ENCODE measurements at places on chromosomes 7 and 10.

GRCh38 chr7:38187794-38188440 is 9.9 kb downstream of the STARD3NL start:
- DNase-seq, result no peak

- DNase-seq, result no peak
Measured at GRCh38 chr7:95957510-95957909, 185.2 kb downstream of the DYNC1I1 start.

DNA sequence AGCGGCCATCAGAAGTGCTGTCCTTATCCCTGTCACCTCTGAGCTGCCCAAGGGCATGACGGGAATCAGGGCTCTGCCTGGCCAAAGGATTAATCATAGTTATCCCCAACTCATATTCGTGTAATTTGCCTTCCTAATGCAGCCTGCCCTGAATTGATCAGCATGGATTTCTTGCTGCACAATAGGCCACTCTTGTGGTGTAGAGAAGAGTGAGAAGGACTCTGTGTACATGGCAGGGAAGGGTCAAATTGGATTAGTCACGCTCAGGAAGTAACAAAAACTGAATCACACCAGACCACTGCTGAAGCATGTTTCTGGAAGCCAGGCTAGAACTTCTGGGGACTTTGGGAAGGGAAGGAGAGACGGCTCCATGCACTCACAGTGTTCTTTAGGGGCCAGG is 227.0 kb downstream of the BUB3 start:
- DNase-seq, result no peak

DNA sequence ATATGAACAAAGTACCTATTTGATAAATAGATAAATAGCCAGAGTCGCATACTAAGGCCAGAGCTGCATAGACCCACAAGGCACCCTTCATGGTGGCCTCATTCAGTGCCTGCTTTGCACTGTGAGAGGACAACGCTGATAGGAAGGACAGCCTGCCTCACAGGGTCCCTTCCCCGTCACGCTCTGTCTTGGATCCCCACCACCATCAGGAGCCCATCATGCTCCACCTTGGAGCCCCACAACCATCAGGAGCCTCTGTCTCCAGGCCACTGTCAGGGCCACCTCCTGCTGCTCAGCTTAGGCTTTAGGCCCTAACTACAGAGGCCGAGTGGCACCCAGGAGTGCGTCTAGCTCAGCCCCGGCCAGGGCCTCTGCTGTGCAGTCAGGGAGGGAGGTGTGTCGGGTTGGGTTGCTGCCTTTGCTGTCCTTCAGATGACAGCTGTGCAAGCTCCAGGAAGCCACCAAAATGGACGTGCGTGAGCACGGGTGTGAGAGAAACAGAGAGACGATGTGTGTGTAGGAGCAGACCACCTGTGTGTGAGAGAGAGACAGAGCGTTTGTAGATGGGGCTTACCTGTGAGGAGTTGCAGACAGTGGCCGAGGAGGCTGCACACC is 516.9 kb downstream of the GLRX3 start:
- DNase-seq, result no peak

GRCh38 chr7:156429514-156429913 is 211.1 kb upstream of the RNF32 start:
- no peak for DNase-seq

- DNase-seq, result no peak
Measured at GRCh38 chr10:86388119-86388704, 21.6 kb upstream of the GRID1 start.

- peak; percentile 92 for DNase-seq
Measured at GRCh38 chr7:157386979-157387800, 50.4 kb downstream of the DNAJB6 start.

- DNase-seq, result peak; percentile 36
Measured at GRCh38 chr10:108424656-108425055, 1260.2 kb upstream of the SORCS1 start.

- no peak for DNase-seq
Measured at GRCh38 chr7:51455513-51455912, 138.9 kb upstream of the COBL start.

DNA sequence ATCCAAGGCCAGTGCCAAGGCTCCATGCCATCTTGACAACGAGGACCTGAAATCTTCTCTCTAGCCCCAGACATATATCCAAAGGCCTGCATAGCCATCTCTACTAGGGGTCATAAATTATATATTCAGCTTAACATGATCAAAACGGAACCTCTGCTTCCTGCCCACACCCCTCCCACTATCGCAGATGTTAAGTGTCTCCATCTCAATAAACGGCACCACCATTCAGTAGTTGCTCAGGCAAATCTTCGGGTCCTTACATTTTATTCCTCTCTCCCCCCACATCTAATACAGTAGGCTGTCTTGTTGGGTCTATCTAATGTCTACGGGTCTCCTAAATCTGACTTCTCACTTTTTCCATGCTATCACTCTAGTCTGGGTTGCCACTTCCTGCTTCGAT is 201.1 kb upstream of the PLXNA4 start:
- DNase-seq, result no peak

DNA sequence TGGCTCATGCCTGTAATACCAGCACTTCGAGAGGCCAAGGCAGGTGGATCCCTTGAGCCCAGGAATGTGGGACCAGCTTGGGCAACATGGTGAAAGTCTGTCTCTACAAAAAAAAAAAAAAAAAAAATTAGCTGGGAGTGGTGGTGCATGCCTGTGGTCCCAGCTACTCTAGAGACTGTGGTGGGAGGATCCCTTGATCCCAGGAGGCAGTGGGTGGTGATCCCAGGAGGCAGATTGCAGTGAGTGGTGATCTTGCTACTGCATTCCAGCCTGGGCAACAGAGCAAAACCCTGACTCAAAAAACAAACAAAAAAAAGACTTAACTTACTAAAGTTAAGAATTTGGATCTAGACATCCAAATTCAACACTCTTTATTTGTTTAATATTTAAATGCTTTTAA is 10.2 kb upstream of the ADO start:
- DNase-seq, result no peak

GRCh38 chr10:368579-369220 is 233.4 kb downstream of the ZMYND11 start:
- no peak for DNase-seq

- DNase-seq, result no peak
Measured at GRCh38 chr10:7857262-7857661, 39.0 kb downstream of the TAF3 start.

DNA sequence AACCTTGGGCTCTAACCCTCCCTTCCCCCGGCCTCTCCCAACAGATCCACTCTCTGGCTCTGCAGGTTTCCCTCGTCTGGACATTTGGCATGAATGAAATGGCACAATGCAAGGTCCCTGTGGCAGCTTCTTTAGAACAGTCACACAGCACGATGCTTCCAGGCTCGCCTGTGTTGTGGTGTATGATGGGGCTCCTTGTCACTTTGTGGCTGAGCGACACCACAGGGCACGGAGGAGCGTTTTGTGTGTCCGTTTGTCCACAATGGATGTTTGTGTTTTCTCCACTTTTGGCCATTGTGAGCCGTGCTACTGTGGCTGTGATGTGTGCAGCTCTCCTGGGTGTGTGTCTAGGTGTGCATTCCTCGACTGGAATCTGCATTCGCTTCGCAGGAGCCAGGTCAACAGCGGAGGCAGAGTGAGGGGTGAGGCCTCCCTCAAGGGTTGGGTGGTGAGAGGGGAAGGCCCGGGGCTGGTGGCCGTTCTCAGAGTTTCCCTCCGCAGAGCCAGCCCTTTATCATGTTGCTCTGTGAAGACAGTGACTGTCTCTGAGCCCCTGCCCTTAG is 22.3 kb upstream of the SHH start:
- DNase-seq, result no peak

GRCh38 chr7:20233362-20233761 is 16.2 kb upstream of the MACC1 start:
- no peak for DNase-seq

DNA sequence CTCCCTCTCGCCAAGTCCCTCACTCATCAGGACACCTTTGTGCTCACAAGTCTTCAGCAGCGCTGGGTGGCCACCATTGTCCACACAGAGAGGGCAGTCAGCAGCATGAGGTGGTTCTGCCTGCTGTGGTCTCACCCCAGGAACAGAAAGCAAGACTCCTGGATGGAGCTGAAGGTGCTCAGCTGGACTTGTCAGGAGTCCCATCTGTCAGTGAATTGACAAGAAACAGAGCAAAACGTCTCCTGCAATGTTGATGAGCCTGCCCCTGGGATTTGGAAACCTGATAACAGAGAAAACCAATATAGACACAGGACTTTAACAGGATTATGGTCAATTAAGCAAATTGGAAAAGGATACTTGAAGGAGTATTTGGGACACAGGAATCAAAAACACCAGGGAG is 122.2 kb upstream of the PRSS58 start:
- no peak for DNase-seq

GRCh38 chr10:36597756-36598320 is 527.6 kb upstream of the ANKRD30A start:
- DNase-seq, result no peak

- no peak for DNase-seq
Measured at GRCh38 chr7:6460303-6460702, 12.5 kb upstream of the DAGLB start.

GRCh38 chr7:50556247-50556991 is 8.8 kb downstream of the DDC start:
- peak; percentile 40 for DNase-seq

- no peak for DNase-seq
Measured at GRCh38 chr10:97723001-97723400, 9.5 kb downstream of the MARVELD1 start.

DNA sequence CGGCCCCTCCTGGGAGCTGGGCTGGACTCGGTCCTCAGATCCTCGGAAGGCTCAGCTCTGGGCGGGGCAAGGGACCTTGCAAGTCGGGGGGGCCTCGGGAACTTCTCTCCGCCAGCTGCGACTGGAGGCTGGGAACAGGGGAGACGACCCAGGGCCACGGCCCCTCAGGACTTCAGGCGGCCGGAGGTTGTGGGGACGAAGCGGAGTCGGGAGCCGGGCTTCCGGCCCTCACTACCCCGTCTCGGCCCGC is 2.6 kb downstream of the ADIRF start:
- DNase-seq, result no peak

DNA sequence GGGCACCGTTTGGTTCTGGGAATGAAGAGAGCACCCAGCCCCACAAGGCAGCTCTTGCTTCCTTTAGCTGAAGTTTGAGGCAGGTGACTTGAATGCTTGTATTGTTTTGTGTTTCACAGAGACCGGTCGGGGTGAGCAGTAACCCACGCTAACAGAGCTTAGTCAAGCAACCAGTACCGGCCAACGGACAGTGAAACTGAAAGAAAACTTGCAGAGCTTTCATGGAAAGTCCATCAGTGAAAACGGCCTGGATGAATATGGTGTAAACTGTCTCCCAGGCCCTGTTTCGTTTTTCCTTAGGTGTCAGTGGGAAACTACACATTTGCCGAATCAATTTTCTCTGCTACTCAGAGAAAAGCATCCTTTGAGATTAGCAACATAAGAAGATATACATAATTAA is 101.1 kb downstream of the LYZL1 start:
- DNase-seq, result peak; percentile 36

- DNase-seq, result no peak
Measured at GRCh38 chr7:20290505-20291111, 40.1 kb upstream of the ITGB8 start.

DNA sequence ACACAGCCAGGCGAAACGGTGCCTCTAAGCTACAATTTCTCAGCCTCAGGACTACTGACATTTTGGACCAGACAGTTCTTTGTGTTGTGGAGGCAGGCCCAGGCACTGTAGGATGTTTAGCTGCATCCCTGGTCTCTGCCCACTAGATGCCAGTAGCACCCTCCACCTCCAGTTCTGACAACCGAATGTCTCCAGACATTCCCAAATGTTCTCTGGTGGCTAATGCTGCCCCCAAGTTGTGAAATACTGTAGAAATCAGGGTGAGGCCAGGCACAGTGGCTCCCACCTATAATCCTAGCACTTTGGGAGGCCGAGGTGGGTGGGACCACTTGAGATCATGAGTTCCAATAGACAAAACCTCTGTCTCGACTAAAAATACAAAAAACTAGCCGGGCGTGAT is 18.2 kb downstream of the HNRNPF start:
- DNase-seq, result peak; percentile 77

GRCh38 chr7:82559193-82559805 is 115.7 kb upstream of the CACNA2D1 start:
- DNase-seq, result no peak

DNA sequence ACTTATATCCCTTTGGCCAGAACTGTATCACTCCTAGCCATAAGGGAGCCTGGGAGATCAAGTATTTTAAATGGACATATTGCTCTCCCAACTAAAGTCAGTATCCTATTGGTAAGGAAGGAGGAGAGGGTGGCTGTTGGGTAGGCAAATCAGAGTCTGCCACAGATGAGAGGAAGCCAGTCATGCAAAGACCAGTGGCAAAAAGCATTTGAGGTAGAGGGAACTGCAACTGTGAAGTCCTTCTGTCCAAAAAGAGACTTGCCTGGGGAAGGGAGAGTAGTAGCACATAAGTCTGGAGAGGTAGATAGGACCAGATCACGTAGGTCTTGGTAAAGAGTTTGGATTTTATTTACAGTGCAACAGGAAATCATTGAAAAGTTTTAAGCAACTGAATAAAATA is 8.8 kb upstream of the CCNJ start:
- DNase-seq, result no peak

DNA sequence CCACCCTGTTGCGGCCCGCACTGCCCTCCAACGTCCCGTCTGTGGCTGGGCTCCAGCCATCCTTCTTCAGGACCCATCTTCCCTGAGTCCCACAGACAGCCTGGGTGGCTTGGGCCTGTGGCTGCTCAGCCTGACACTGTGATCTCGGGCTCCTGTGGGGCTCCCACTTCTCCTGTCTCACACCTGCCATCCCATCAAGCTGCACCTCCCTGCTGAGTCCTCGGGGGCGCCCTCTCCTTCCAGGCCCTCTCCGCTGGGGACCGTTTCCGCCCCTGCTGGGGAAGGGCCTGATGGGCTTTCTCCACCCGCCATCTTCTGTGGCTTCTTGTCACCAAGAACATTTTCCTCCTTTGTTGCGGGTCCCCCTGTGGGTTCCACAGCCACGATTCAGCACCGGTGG is 173.8 kb upstream of the PPP2R2D start:
- DNase-seq, result no peak

- peak; percentile 64 for DNase-seq
Measured at GRCh38 chr7:82234457-82235049, 209.0 kb downstream of the CACNA2D1 start.

DNA sequence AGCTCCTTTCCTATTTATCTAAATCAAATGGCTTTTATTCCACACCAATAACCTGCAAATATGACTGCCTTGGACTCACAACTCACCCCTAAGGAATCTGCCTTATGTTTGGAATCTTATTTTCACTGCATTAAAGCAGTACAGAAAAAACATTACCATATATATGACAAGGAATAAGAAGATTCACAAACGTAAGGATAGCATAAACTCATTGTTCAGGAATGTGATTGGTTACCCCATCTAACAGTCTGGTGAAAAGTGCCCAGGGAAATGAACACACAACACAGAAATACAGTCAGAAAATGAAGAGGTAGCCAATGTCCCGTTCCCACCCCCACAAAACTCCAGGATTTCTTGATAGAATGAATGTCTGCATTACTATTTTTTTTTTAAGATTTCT is 2.0 kb downstream of the PPP3CB start:
- peak; percentile 24 for DNase-seq

- DNase-seq, result no peak
Measured at GRCh38 chr7:158074896-158075632, 512.6 kb downstream of the PTPRN2 start.
